Esophagus squamous epithelium (tissue), 5 donors: ENCODE measurements at places on chromosomes 6 and 20. TPM values are rescaled to one million over a fixed set of nuclear protein-coding genes. Genes with fewer than 3 reads are reported as not detected.

DNA sequence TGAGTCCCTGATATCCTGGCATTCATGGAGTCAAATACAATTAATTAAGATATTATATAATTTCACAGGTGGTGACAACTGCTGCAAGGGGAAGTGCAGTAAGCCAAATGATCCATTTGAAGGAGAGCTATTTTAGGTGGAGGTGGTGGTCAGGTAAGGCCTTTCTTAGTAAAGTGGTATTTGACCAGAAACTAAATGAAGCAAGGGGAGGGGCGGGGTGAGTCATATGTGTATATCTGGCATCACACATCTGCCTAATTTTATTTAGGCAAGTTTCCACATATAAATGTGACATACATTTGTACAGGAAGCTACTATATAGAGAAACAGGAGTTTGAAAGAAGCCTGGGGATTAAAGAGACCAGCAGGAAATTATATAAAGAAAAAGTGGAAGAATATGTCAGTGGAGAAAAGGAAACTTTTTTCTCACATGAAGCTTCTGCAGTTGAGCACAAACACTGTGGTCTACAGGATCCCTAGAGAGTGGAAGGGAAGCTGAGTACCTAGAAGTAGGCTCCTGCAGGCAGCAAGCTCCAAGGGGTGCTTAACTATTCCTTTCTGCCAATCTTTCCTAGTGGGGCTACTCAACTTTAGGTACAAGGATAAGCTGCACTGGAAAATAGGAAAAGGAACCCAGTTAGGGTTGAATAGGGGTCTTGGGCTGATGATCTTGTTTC, 99.6 kb downstream of the OGFRL1 start:
- no peaks in the 10 kb centered on the region for H3K4me1 ChIP-seq
- no peaks in the 10 kb centered on the region for H3K36me3 ChIP-seq
- no peak overlapping the region for H3K4me3 ChIP-seq
- no peak overlapping the region for H3K27ac ChIP-seq

TAP1 gene
- total RNA-seq: 31.7 TPM

DNA sequence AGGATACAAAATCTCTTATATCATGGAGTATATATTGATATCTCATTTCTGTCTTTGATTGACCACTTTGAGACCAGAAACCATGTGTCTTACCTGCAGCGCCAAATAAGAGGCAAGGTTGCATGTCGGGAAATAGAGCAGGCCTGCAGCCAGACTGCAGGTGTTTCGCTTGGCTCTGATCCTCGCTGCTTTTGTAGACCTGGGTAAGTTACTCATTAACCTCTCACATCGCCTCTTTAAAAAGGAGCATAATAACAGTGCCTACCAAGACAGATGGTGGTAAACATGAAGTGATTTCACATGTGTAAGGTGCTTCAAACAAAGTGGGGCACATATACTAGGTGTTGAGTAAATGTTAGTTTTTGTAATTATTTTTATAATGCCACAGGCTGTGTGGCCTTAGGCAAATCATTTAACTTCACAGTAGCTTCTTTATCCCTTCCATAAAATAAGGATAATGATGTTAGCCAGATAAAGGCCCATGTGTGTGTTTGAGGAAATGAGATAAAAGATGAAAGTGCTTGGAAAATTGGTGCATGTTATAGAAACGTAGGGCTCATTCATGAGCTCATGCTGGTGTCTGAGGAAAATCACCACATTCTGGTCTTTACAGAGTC, 248.8 kb upstream of the MAP3K7 start:
- no peaks in the 10 kb centered on the region for H3K27me3 ChIP-seq
- no peak for DNase-seq
- no peak overlapping the region for H3K4me3 ChIP-seq
- H3K27ac ChIP-seq: no peak overlapping the region

GRCh38 chr20:41176711-41177552, 39.6 kb downstream of the PLCG1 start:
- H3K27ac ChIP-seq: peak overlapping the region; percentile 76
- H3K36me3 ChIP-seq: peaks cover 5% of the 10 kb centered on the region
- H3K4me1 ChIP-seq: no peaks in the 10 kb centered on the region
- no peaks in the 10 kb centered on the region for H3K27me3 ChIP-seq
- no peak for DNase-seq

GRCh38 chr6:85068221-85068620, 303.8 kb upstream of the TBX18 start:
- no peak overlapping the region for H3K4me3 ChIP-seq
- no peaks in the 10 kb centered on the region for H3K36me3 ChIP-seq
- no peaks in the 10 kb centered on the region for H3K27me3 ChIP-seq
- no peak for DNase-seq

- no peaks in the 10 kb centered on the region for H3K36me3 ChIP-seq
- H3K4me1 ChIP-seq: no peaks in the 10 kb centered on the region
- H3K4me3 ChIP-seq: no peak overlapping the region
- DNase-seq: no peak
- H3K27ac ChIP-seq: no peak overlapping the region
These were observed 199.2 kb downstream of the CD83 start for GRCh38 chr6:14316651-14317386.

RAMACL gene
- 2.7 TPM for total RNA-seq

- H3K4me3 ChIP-seq: no peak overlapping the region
- H3K27ac ChIP-seq: no peak overlapping the region
- no peaks in the 10 kb centered on the region for H3K27me3 ChIP-seq
These were observed 97.6 kb upstream of the HDGFL1 start for GRCh38 chr6:22471746-22472145.

GRCh38 chr6:126300126-126300525, 39.8 kb upstream of the CENPW start:
- no peak overlapping the region for H3K4me3 ChIP-seq
- H3K4me1 ChIP-seq: no peaks in the 10 kb centered on the region
- DNase-seq: no peak
- H3K36me3 ChIP-seq: no peaks in the 10 kb centered on the region

GRCh38 chr6:654136-654535, 2.8 kb downstream of the HUS1B start:
- no peak overlapping the region for H3K4me3 ChIP-seq
- H3K27ac ChIP-seq: no peak overlapping the region
- peaks cover 7% of the 10 kb centered on the region for H3K4me1 ChIP-seq
- H3K27me3 ChIP-seq: no peaks in the 10 kb centered on the region
- no peaks in the 10 kb centered on the region for H3K36me3 ChIP-seq

GRCh38 chr6:148761527-148762011, 14.7 kb downstream of the UST start:
- H3K27ac ChIP-seq: peak overlapping the region; percentile 77
- no peaks in the 10 kb centered on the region for H3K27me3 ChIP-seq
- peak overlapping the region; percentile 59 for H3K4me3 ChIP-seq

SYS1 gene
- 32.4 TPM for total RNA-seq

DNA sequence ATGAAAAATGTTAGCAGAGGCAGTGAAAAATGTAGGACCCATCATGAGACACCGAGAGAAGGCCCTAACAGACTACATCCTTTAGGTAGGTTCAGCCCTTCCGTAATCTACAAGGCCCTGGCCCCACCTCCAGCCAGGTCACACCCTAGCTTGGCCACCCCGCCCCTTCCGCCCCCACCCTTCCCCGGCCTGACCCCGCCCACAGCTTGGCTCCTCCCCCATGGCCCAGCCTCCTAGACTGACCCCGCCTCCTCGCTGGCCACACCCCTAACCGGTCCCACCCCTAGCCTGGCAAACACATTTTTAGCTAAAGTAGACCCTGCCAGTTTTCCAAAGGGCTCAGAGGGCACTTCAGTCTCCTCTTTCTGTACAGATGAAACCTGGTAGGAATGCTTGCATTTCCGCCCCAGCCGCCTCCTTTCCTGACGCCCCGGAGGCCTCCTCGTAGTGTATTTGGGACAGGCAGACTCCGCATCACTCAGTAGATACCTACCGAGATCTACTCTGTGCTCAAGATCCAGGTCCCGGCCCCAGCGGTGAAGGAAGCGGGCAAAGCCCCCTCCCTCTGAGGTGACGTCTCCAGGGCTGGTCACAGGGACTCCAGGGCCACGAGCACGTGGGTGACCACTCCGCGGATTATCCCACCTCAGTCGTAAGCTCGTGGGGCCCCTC, 443.5 kb downstream of the PREX1 start:
- no peak overlapping the region for H3K4me3 ChIP-seq
- DNase-seq: no peak
- H3K27me3 ChIP-seq: no peaks in the 10 kb centered on the region
- no peak overlapping the region for H3K27ac ChIP-seq
- no peaks in the 10 kb centered on the region for H3K36me3 ChIP-seq

DNA sequence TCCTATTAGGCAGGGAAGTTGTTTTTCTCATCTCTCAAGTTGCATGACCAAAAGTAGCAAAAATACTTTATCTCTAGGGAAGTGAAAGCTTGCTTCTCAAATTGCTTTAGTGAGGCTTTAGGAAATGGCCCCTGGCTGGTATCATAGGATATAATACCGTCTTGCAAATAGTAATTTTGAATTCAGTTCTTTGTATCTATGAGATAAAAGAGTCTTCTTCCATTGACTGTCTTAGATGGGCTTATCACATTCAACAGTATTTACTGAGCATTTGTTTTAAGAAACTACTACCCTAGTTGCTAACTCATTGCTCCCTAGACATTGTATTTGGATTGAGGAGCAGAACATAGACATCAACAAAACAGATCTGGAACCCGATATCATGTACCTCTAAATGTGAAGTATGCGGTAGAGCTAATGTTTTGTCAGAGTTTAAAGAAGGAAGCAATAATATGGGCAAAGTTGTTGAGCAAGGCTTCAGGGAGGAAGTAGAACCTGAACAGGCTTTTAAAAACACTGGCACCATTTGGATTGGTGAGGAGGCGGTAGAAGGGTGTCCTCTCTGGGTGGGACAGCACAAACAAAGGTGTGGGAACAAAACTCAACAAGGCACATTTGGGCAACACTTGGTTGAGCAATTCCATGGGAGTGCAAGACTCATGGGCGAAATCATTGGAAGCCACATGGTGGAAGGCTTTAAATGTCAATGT, 101.5 kb downstream of the SGK1 start:
- no peaks in the 10 kb centered on the region for H3K36me3 ChIP-seq
- H3K27me3 ChIP-seq: no peaks in the 10 kb centered on the region
- no peak for DNase-seq
- no peak overlapping the region for H3K27ac ChIP-seq
- H3K4me3 ChIP-seq: no peak overlapping the region

GRCh38 chr6:20341564-20341963, 60.1 kb upstream of the E2F3 start:
- H3K27me3 ChIP-seq: no peaks in the 10 kb centered on the region
- no peaks in the 10 kb centered on the region for H3K36me3 ChIP-seq
- no peak for DNase-seq

- H3K27me3 ChIP-seq: no peaks in the 10 kb centered on the region
- no peak for DNase-seq
- H3K36me3 ChIP-seq: no peaks in the 10 kb centered on the region
- H3K4me3 ChIP-seq: no peak overlapping the region
- H3K27ac ChIP-seq: no peak overlapping the region
These were observed 16.4 kb upstream of the BLOC1S5 start for GRCh38 chr6:8080362-8081151.

DNA sequence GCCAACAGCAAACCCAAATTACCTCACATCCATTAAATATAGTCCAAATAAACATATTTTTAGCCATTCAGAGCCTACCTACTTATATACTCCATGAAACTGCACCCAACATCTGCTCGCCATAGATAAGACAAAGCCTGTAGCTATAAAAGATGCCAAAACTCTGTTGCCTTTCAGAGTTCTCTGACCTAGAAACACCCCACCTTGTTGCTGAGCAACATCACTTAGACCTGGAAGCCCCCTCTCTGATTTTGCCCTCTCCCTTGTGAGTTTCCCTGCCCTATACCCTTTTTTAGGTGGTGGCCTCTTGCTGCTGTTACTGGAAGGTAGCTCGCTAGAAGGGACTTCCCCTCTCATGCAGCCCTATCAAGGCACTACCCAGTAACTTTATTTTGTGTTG, 27.7 kb upstream of the FBXL4 start:
- DNase-seq: no peak
- H3K27ac ChIP-seq: no peak overlapping the region
- H3K4me1 ChIP-seq: no peaks in the 10 kb centered on the region
- no peak overlapping the region for H3K4me3 ChIP-seq

- H3K27me3 ChIP-seq: no peaks in the 10 kb centered on the region
- no peaks in the 10 kb centered on the region for H3K4me1 ChIP-seq
- H3K36me3 ChIP-seq: no peaks in the 10 kb centered on the region
- H3K27ac ChIP-seq: no peak overlapping the region
These were observed 102.5 kb upstream of the FAM8A1 start for GRCh38 chr6:17497535-17498095.

DNA sequence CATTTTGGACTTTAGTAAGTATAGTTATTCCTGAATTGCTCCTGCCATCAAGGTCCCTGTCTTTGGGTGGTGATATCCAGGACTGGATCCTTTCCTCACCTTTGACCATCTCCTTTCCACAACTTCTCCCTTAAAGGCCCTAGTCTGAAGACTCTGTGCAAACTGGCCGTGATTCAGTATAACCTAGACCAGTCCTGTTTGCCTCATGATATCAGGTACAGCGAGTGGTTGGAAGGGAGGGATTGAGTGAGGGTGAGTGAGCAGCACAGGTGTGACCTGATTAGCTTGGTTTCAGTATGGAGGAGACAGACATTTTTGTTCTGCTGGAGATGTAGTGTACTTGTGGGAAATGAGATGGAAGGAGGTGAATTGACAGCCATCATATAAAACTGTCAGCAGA, 2.3 kb upstream of the RRP36 start:
- H3K4me1 ChIP-seq: peaks cover 34% of the 10 kb centered on the region
- H3K27me3 ChIP-seq: no peaks in the 10 kb centered on the region
- no peak for DNase-seq
- H3K27ac ChIP-seq: no peak overlapping the region
- H3K36me3 ChIP-seq: peaks cover 27% of the 10 kb centered on the region
- H3K4me3 ChIP-seq: no peak overlapping the region

GRCh38 chr20:60288945-60289344, 330.7 kb downstream of the CDH26 start:
- DNase-seq: no peak
- H3K27ac ChIP-seq: no peak overlapping the region
- no peak overlapping the region for H3K4me3 ChIP-seq
- H3K36me3 ChIP-seq: no peaks in the 10 kb centered on the region
- no peaks in the 10 kb centered on the region for H3K27me3 ChIP-seq

GRCh38 chr6:42010185-42010891, 40.0 kb upstream of the TAF8 start:
- H3K27me3 ChIP-seq: no peaks in the 10 kb centered on the region
- no peak overlapping the region for H3K27ac ChIP-seq
- H3K4me1 ChIP-seq: peaks cover 7% of the 10 kb centered on the region
- H3K36me3 ChIP-seq: no peaks in the 10 kb centered on the region

DNA sequence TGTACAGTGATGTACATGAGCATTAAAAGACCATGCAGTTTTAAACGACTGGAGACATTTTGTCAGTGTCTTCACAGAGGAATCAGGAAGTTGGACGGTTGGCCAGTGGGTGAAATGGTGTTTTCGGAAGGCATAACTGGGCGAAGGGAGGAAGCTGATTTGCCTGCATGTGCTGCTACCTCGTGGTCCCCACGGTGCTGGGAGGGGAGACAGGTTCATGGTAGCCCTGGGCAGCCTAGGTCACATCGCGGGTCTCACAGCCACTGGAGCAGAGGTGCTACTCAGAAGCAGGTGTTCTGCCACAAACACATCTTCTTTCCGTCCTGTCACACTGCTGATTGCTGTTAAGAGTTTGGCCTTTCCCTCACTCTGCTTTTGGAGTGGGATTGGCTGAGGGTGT, 35.2 kb downstream of the HIVEP1 start:
- DNase-seq: no peak
- no peaks in the 10 kb centered on the region for H3K36me3 ChIP-seq
- no peaks in the 10 kb centered on the region for H3K27me3 ChIP-seq
- peaks cover 5% of the 10 kb centered on the region for H3K4me1 ChIP-seq
- H3K27ac ChIP-seq: peak overlapping the region; percentile 22
- H3K4me3 ChIP-seq: no peak overlapping the region

DCBLD1 gene
- 6.7 TPM for total RNA-seq

GRCh38 chr20:21136015-21136732, 10.3 kb downstream of the KIZ start:
- no peaks in the 10 kb centered on the region for H3K36me3 ChIP-seq
- DNase-seq: no peak
- no peaks in the 10 kb centered on the region for H3K27me3 ChIP-seq
- no peak overlapping the region for H3K27ac ChIP-seq
- H3K4me3 ChIP-seq: no peak overlapping the region
